ENCODE measurements at places on chromosomes 5 and 9.

DNA sequence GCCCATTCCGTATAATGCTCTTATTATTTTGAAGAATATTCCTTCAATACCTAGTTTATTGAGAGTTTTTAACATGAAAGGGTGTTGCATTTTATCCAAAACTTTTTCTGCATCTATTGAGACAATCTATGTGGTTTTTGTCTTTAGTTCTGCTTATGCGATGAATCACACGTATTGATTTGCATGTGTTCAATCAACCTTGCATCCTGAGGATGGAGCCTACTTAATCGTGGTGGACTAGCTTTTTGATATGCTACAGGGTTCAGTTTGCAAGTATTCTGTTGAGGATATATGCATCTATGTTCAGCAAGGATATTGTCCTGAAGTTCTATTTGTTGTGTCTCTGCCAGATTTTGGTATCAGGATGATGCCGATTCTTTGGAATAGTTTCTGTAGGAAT lies 1070.3 kb upstream of the CDH18 start:
- no peak for DNase-seq

- DNase-seq = peak; percentile 74
Measured at GRCh38 chr9:134189470-134190231, 25.3 kb upstream of the RNU6ATAC start.

DNA sequence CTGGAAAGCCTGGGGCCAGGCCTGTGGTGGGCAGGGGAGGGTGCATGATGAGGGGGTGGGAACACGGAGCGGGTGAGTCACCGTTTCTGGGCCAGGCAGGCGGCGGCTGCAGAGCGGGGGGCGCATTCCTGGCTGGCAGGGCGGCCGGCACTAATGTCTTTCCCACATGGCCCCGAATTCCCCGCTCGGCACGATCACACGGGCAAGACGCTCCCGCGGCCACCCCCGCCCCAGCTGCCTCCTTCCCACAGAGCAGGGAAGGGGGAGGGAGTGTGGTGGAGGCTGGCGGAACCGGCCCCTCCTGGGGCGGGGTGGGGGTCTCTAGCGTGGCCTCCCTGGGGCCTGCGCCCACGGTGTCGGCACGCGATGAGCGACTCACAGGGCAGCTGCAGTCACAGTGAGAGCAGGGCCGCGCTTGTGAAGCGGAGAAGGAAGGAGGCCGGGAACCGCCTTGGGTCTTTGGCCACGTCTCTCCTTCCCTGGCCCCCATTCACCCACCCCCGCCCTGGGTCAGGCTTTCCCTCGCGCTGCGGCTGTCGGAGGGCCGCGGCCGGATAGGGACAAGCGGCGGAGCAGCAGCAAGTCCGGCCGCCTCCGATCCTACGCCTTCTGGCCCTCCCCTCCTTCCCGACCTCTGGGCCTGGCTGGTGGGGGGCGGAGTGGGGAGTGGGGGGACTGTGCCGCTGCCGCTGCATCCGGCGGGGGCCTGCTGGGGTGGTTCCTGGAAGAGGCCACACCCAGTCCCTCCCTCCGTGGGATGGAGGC lies 48.9 kb downstream of the CXXC5 start:
- peak; percentile 95 for DNase-seq

GRCh38 chr5:108521011-108521700 lies 139.3 kb upstream of the FBXL17 start:
- DNase-seq = no peak

DNA sequence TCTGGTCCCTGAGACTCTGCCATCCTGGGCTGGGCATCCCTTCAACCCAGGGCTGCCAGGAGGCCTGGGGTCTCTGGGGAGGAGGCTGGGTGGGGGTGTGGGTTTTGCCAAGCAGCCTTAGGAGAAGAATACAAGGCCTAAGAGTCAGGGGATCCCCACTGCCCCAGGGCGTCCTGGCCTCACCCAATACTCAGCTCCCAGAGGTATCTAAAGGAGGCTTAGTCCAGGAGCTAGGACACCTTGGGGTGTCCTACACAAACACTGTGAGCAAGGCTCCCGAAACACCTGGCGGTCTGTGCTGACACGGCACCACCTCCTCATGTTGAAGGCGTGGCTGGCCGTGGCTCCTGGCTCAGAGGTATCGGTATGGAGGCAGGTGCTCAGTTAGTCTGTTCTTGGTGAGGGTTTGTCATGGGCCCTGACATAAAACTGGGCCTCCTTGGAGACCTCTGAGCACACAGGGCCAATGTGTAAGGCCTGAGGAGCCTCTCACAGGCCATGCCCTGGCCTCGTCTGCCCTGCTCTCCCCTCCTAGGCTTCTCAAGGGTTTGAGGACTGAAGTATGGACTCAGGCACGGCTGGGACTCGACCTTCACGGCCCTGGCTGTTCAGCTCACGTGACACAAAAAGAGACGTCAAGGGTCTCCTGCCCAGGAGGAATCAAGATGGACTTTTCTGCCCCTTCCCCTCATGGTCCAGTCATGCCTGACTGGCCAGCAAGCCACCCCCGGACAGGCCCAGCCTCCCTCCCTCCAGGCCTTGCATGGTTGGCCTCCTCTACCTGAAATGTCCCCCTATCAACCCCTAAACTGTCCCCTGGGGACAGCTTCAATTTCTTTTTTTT lies 277.3 kb downstream of the FSTL4 start:
- no peak for DNase-seq

DNA sequence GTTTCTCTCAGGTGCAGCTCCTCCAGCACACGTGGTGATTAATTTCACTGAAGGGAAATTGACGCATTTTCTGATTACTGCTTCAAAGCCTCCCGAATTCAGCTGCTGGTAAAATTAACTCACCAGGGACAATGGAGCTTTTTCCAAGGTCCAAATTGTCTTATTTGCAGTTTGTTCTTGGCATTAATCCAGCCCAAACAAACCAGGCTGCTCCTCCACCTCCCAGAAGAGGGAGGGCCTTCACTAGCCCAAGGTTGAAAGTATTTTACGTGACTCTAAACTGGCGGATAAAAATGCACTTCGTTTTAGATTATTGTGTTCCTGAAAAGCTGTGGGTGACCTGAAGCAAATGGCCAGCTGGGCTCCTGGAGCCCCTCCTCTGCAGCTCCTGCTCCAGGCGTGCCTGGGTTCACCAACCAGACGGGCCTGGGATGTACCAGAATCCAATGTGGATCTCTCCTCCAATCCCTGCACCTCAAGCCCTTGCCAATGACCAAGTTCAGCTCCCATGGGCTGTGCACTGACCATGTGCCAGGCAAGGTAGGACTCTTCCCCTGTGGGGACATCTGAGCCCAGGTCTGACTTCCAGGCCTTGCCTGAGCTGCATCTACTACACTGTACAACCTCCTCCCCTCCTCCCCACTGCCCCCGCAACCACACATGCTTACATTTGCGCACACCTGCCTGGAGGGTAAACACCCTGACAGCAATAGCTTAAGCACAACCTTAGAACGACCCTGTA lies 193.4 kb downstream of the CDK5RAP2 start:
- peak; percentile 33 for DNase-seq

- DNase-seq = no peak
Measured at GRCh38 chr9:71609448-71609830, 158.9 kb downstream of the CEMIP2 start.

DNA sequence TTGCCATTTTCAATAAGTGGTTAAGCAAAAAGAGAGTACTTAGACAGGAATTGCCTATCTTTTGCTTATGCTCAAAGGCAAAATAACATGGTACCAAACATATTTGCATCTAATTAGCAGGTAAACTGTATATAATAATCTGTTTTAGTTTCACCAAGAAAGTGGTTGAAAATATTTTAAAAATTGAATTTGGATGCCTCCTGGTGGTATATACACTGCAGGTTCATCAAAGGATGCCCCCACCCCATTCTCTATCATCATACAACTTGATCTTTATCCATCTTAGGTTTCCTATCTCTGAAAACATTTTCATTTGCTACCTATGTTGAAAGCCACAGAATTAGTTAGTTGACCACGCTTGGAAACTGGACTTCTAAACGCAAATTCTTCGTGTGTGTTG lies 47.0 kb upstream of the MROH2B start:
- DNase-seq = no peak

DNA sequence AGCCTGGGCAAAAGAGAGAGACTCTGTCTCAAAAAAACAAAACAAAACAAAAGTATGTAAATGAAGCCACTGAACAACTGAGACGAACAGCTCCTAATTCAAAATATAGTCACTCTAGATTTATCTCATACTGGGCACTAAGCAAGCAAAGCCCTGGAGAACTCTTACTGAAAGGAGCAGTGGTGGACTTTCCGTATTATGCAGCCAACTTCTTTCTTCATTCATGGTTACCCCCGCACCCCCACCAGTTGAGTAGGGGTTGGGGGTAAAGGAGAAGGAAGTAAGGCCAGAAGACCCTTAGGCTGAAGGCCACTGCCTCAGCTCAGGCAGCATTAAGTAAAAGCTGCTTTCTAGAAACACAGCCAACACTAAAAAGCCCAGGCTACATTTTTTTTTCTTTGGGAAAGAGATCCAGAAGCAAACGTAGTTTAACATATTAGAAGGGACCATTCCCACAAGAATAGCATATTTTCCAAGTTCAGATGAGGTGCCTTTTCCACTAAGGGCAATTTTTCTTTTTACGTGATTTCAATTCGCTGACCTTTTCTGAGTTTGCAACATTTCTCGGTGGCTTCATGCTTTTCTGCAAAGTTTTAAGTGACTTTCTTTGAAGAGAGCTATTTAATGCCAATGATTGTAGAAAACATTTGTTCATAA lies 55.3 kb downstream of the MAPKAP1 start:
- DNase-seq = peak; percentile 82

DNA sequence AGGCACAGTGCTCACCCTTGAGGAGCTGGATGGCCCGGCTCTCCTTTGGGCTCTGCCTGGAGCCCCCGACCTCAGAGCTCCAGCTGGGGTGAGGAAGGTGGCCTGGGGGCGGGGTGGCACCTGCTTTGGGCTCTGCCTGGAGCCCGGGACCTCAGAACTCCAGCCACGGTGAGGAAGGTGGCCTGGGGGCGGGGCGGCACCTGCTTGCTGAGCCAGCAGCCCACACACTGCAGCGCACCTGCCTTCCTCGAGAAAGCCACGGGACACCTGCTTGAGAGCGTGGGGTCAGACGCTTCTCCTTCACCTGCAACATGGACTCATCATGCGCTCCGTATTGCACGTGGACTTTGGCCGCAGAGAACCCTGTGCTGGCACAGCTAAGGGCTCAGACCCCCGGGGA lies 51.8 kb downstream of the IRX2 start:
- DNase-seq = no peak

DNA sequence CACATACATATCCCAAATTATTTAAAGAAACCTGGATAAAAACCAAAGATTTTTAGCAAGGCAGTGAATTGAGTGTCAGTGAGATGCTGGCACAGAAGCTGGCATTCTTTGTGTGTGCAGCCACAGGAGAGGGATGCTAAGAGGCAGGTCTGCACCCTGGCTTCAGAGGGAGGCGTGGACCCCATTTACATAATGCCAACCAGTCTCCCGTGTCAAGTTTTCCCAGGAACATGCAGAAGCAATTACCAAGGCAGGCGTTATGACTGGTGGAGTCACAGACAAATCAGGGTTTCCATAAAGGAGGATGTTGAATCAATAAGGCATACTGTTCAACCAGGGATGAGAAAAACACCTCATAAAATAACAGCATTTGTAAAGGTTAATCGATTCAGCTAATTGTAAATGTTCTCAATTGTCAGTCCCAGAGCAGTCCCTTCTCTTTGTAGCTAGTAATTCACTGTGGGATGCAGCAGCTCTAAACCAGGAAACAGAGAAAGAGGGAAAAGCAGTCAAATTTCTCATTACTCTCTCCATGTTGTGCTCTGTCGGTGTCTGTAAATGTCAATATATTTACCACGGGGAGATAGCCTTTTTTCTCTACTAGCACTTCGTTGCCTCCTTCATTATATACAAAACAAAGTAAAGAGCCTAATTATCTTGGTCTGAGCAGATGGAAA lies 452.4 kb upstream of the GRAMD2B start:
- no peak for DNase-seq

DNA sequence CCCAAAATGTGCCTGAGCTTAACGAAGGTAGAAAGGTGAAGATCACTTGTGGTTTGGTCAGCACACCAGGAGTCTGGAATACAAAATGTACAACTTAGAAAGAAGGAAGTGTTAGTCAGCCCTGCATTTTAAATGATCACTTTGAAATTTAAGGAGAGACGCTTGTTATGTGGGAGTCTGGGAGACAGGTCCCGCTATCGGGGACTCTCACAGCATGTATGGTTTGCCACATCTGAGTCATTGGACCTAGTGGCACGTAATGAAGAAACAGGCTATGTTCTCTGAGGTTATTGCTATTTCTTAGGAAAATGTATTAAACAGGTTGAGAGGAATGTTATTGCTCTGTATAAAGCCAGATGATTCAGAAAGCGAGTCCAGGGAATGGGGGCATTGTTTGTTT lies 2362.5 kb upstream of the WWC1 start:
- no peak for DNase-seq

DNA sequence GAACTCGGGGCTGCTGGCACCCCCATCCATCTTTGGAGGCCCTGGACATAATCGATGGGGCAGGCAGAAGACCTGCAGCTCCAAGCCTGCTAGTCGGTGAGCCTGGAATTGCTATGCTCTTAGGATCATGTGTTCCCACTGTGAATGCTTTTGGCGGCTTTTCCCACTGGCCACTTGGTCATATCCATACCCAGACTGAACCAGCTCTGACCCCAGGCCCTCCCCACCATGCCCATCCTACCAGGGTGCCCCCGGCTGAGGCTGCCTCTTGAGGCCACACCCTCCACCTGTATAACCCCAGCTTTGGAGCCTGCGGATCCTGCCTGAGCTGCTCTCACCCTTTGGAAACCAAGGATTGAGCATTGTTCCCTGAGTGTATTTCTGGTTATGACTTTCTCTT lies 113.5 kb downstream of the TENT4A start:
- DNase-seq = no peak

GRCh38 chr9:113611461-113612215 lies 148.1 kb downstream of the RGS3 start:
- DNase-seq = no peak

GRCh38 chr5:58974601-58975000 lies 391.7 kb downstream of the RAB3C start:
- DNase-seq = no peak

DNA sequence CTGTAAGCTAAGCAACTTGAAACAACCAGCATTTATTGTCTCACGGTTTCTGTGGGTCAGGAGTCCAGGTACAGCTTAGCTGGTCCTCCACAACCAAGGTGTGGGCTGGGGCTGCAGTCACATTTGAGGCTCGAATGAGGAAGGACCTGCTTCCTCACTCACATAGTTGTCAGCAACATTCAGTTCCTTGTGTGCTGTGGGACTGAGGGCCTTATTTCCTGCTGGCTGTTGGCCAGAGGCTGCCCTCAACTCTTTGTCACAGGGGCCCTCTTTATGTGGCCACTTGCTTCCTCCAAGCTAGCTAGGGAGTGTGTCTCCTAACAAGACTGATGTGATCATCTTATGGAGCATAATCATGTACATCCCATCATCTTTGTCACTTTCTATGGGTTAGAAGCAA lies 29.2 kb upstream of the SEMA4D start:
- peak; percentile 74 for DNase-seq

GRCh38 chr9:71911908-71912335 lies 483 bp downstream of the C9orf85 start:
- peak; percentile 84 for DNase-seq

- peak; percentile 51 for DNase-seq
Measured at GRCh38 chr5:15533129-15533893, 33.3 kb downstream of the FBXL7 start.

- no peak for DNase-seq
Measured at GRCh38 chr9:94779693-94780290, 53.3 kb downstream of the AOPEP start.

Data from muscle of leg (tissue), 16 donors.